Naive B cell (primary cell): ENCODE measurements at places on chromosomes 7 and 10.

DNA sequence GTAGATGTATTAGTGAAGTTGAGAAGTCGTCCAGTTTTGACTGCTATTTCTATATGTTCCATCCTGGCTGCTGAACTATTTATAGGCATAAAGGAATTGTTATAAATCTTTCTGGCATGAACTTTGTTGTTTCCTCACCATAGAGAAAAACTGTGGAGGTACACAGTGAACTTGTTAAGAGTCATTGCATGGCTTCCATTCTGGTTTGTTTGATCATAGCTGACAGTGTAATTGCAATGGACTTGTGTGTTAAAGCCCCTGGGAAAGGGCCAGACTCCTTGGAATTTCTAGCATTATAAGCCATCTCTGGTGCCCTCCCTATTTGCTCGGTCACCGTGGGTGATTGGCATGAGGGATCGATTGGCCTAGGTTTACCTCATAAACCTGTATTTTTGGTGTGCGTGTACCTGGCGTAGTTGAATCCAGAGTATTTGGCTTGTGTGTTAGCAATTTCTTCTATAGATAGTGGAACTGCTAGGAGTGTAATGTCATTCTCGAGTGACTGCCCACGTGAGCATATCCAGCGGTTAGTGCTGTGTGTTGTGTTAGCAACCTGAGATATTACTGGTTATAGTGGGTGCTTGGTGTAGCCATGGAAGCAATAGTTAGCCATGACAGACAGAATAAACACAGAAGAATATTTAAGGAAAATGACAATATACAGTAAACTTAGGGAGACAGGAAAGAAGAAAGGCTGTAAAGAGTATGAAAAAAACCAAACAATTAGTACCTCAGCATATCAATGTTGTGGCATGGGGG, 5.9 kb upstream of the SYPL1 start:
- DNase-seq, result no peak

DNA sequence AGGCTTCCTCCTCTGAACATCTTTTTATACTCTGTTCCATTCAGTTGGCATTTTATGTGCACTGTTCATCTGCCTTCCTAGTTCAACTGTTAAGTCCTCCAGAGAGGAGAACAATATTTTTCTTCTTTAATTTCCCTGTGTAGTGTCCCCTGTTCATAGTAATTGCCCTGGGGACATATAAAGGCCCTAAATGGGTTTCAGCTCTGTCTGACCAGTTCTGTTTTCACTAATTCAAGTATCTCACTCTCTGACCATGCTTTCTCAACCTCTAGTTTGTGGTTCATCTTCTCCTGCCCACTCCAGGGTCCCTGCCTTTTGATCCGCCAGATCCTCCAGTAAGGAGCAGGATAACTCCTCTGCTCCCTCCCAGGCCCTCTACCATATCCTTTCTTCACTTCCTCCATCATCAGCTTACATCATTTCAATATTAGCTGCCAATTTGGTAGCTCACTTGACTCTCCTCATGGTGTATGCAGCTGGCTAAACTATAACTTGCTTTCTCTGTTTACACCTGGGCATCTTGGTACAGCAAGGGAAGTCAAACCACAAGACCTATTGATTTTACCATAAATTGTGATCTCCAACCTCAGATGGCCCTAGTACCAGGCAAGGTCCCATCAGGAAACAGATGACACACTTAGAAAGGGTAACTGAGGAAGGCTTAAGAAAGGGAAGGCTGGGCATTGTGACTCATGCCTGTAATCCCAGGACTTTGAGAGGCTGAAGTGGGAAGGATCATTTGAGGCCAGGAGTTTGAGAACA, 17.7 kb upstream of the C10orf67 start:
- no peak for DNase-seq

GRCh38 chr10:67815571-67816059, 22.4 kb downstream of the DNAJC12 start:
- DNase-seq, result no peak

DNA sequence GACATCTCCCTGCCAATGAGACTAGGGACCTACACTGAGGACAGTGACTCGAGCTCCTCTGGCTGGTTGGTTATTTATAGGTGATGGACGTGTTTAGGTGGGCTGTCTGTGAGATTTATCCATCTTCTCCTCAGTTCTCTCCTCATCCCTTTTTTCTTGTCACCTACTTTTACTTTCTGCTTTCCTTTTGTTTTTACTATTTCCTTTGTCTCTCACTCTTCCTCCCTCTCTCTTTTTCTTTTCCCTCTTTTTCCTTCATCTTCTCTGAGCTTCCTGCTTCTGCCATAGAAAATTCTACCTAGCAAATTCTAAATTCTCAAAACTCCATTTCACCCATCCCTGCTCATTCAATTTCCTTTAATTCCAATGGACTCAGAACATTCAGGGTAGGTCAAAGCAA, 478.0 kb downstream of the GRID1 start:
- DNase-seq, result no peak

GRCh38 chr10:105268961-105269360, 627.9 kb downstream of the SORCS3 start:
- no peak for DNase-seq

GRCh38 chr7:42278344-42278743, 41.3 kb upstream of the GLI3 start:
- no peak for DNase-seq

GRCh38 chr10:51001587-51001986, 72.7 kb upstream of the PRKG1 start:
- no peak for DNase-seq

GRCh38 chr10:46079831-46080585, 33.9 kb upstream of the MSMB start:
- no peak for DNase-seq

DNA sequence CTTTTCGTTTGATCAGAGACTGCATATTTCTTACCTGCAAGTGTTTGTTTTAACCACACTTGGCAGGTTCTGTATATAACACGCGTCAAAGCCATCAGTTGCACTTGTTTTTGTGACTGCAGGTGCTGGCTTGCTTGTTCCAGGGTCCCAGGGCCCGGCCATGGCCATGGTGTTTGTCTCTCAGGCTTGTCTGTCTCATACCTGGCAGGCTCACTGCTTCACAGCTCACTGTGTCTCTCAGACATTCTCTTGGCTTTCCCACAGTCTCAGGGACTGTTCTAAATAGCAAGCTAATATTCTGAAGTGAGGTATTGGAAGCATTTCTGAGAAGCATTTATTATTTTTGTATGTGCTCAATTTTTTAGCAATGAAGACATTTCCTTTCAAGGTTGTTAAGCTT, 46.9 kb downstream of the GPR141 start:
- no peak for DNase-seq

DNA sequence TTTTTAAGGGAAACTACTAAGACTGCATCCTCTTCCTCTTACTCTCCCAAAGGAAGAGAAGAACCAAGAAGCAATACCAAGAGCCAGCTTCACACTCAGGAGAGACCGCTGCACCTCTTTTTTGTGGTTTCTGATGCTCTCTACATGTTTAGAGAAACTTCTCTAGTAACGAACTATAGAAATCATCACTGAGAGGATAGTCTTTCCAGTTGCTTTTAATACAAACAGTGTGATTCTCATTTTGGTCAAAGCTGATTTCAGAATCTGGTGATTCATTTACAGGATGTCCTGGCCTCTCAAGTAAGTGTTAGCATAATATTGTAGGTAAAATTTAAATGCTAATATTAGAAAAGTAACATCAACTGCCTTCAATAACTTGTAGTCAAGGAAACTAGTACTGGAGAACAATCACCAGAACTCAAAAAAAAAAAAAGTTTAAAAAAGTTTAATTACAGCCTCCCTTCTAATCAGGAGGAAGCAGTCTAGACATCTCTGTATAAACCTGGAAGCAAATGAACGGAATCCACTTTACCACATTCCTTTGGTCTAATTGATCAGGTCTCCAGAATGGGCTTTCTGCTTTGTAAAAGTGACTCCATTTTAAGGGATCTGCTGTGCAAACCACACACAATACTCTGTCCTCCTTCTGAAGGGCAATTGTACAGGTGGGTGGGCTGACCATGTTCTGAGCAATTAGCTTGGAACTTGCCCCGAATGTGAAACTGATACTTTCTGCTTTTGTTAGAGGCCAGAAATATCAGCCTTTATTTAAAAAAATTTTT, 3.0 kb downstream of the LAMB1 start:
- no peak for DNase-seq

GRCh38 chr10:5618829-5619228, 47.6 kb downstream of the ASB13 start:
- no peak for DNase-seq

- DNase-seq, result no peak
Measured at GRCh38 chr7:44086627-44087026, 4.3 kb upstream of the POLM start.

- no peak for DNase-seq
Measured at GRCh38 chr10:46064269-46064817, 18.3 kb upstream of the MSMB start.

DNA sequence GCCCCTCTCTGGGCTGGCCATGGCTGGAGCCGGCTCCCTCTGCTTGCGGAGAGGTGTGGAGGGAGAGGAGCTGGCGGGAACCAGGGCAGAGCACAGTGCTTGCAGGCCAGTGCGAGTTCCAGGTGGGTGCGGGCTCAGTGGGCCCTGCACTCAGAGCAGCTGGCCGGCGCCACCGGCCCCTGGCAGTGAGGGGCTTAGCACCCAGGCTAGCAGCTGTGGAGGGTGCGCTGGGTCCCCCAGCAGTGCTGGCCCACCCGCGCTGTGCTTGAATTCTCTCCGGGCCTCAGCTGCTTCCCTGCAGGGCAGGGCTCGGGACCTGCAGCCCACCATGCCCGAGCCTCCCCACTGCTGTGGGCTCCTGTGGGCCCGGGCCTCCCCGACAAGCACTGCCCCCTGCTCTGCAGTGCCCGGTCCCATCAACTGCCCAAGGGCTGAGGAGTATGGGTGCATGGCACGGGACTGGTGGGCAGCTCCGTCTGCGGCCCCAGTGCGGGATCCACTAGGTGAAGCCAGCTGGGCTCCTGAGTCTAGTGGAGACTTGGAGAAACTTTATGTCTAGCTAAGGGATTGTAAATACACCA, 61.2 kb upstream of the AGR3 start:
- DNase-seq, result no peak

DNA sequence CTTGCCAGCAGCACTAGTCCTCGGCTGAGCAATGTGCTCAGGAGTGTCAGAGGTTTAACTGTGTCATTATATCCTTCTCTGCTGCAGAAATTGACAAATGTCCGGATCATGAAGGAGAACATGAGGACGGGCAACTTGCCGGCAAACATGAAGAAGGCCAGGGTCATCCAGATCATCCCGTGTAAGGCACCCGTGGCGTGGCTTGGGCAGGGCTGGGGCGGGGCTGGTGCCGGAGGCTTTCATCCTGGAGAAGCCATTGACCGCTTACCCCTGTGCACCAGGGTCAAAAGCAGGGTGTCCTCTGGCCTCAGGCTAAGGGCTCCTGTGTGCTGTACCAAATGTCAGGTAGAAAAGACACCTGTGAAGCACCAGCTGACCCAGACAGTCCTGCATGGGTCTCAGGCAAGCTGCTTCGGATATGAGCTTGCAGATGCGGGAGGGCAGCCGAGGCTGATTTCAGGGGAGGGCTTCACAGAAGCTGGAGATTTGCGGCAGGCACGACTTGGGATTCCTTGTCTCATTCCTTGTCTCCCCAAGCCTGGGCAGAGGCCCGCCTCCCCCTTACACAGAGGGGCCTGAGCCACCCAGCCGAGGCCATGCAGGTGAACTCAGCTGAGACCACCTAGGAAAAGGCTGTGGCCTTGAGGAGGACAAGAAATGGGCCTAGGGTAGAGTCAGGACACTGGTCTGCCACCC, 55.4 kb downstream of the MKI67 start:
- no peak for DNase-seq

- no peak for DNase-seq
Measured at GRCh38 chr10:112761256-112761655, 188.8 kb upstream of the TCF7L2 start.

DNA sequence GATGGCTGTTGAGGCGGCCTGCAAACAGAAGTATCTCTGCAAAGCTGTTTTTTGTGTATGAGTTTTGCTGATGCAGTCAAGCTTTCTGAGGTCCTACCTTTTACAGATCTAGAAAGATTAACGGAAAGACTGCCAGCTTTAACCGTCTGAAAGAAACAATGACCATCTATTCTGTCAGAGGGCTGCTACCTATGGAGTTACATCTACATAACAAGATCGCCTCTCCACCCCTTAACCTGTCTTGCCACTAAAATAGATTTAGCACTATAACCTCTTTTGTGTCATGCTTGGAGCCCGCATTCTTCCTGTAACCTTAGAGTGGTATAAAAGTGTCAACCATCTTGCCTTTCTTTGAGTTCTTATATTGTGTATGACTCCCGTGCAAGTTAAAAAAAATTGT, 291.2 kb downstream of the POM121L12 start:
- no peak for DNase-seq

- DNase-seq, result no peak
Measured at GRCh38 chr7:2956076-2956475, 87.6 kb downstream of the CARD11 start.

DNA sequence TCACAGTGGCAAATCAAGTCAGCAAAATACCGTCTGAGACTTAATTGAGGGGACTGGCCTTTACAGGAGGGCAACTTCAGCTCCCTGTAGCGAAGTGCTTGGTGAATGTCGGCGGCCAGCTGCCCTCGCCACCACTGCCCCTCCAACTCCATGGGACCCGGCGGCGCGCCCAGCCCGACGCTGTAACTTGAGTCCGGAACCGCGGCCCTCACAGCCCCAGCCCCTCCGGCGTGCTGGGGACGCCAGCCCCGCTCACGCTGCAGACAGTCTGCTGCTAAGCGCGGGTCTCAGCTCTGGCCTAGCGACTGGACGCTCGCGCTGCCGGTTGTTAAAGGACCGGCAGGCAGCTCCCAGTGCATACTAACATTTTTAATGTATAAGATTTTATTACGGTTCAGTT, 113.4 kb upstream of the NUPR2 start:
- no peak for DNase-seq

DNA sequence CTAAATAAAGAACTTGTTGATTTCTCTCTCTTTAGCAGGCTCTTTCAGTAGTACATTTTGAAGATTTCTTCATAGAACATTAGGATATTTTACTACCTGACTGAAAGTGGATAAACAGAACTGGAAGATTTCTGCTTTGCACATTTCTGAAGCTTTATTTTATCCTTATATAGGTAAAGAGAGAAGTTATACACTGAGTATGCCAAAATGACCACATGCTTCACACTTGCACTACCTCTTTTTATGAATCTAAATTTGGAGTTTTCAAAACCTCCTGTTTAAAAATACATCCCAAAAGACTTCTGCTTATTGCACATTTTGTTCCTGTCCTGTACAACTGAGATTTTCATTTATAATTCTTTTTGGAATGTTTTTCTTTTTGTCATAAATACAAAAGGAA, 197.4 kb upstream of the PRPS1L1 start:
- peak; percentile 45 for DNase-seq

- no peak for DNase-seq
Measured at GRCh38 chr7:16098585-16099179, 322.7 kb downstream of the CRPPA start.

GRCh38 chr10:32516567-32517495, 70.9 kb downstream of the CCDC7 start:
- no peak for DNase-seq
